ENCODE measurements at places on chromosomes 3 and 15.

DNA sequence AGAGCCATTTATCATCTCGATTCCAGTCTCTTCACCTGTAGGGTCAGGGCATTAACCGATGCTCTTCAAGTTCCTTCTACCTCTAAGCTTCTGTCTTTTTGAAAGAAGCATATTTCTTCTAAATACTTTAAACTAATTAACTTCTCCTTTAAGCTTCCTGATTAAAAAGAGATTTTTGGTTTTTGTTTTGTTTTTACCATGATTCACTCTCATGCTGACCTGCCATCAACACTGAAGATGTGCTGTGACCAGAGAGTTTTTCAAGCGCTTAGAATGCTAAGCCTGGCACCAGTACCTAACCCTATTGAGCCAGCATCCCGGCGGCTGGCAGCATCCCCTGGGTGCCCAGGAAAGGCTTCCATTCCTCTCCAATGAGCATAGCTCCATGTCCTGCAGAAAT lies 89.3 kb downstream of the FOXP1 start:
- no peak for DNase-seq

- DNase-seq, result no peak
Measured at GRCh38 chr3:13588993-13589392, 40.1 kb downstream of the FBLN2 start.

- DNase-seq, result no peak
Measured at GRCh38 chr15:96767703-96768434, 437.4 kb downstream of the NR2F2 start.

- no peak for DNase-seq
Measured at GRCh38 chr3:49641292-49641691, 32.9 kb upstream of the APEH start.

DNA sequence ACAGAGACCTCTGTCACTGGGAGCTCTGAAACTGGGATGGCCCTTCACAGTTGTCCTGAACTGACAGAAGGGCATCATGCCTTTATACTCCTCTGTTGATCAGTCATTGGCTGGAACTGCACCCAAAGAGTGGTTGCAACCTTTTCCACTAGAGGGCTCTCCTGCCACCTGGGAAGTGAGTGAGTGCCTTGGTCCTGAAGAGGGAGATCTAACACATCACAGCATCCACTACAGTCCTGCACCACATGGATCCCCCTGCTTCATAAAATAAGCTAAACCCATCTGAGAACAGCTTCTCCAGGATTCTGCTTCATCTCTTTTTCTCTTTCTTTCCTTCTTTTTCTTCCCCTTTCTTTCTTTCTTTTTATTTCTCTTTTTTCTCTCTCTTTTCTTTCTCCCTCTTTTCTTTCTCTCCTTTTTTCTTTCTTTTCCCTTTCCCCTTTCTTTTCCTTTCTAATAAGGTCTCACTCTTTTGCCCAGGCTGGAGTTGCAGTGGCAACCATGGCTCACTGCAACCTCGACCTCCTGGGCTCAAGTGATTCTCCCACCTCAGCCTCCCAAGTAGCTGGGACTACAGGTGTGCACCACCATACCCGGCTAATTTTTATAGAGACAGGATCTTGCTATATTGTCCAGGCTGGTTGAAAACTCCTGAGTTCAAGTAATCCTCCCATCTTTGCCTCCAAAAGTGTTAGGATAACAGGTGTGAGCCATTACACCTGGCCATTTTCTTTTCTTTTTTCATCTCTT lies 42.8 kb upstream of the RAF1 start:
- peak; percentile 92 for DNase-seq

DNA sequence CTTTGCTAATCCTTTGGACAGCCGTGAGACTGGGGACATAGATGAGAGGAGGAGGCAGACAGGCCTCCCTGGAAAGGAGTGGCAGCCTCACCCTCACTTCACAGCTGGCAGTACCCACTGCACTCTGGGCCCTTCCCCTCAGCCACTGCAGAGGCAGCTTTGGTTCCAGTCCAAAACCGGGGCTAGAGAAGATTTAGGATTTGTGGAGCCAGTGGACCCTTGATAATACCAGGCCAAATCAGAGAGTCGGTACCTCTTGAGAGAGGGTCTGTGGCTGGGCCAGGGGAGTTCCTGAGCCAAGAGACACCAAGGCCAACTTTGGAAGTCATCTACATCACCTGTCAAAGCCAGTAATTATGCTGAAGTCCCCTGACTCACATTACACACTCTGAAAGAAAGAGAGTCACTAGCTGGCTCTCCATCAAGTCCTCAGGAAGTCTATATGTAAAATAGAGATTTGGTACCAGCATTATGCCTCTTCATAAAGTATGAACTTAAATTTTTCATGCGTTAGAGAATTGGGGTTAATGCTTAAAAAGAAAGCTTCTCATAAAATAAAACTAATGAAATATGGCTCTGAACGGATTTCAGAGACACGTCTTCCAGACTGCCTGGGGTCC lies 244.1 kb upstream of the SEMA6D start:
- no peak for DNase-seq
